ENCODE measurements at places on chromosomes 2 and 18.

DNA sequence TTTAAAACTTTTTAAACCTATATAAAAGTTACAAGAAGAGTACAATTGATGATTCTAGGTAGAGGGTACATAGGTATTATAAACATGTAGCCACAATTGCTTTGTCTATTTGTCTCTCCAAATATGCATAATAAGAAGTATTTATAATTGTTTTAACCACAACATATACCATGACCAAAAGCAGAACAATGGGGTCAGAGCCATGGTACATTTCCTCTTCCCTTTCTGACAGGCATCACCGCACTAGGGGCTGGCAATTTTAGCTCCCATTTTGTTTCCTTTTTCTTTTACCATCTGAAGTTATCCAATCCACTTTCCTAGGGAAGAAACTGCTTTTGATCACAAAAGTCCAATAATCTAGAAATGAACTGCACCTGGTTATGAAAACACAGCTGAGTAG, 49.3 kb downstream of the TMX3 start:
- no peak for DNase-seq

- DNase-seq, result no peak
Measured at GRCh38 chr18:45916302-45916701, 50.8 kb downstream of the EPG5 start.

DNA sequence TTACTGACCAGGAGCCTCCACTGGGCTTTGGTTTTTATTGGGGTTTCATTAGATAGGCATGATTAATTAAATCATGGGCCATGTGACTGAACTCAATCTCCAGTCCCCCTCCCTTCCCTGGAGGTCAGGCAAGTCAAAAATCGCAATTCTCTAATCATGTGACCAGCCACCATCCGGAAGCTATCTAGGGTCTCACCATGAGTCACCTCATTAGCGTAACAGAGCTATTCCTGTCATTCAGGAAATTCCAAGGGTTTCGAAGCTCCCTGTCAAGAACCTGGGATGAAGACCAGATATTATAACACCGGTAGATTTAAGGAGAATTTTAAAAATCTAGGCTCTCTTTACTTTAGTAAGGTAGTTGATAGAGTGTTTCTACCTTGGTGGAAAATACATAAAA, 180.3 kb upstream of the TCF4 start:
- DNase-seq, result no peak

DNA sequence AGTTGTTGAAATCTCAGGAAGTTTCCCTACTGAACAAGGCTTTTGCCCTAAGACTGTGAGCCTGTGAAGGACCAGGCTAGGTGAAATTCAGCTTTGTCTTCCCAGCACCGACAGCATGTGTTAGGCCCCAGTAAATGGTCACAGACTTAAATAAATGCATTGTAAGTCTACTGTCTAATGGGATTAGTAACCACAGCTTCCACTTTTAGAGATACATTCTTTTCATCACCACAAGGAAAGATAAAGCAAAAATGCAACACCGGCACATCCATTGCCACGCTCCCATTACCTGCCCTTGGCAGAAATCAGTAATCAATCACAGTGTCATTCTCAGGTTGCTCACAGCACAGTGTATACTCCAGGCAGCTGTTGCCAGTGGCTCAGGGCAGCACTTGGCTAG, 59.3 kb downstream of the CRACDL start:
- no peak for DNase-seq

GRCh38 chr2:119550856-119551255, 6.6 kb downstream of the CFAP221 start:
- no peak for DNase-seq

- no peak for DNase-seq
Measured at GRCh38 chr2:120873958-120874887, 138.6 kb downstream of the GLI2 start.

Measured in stimulated activated CD4-positive, alpha-beta T cell treated with anti-CD3 and anti-CD28 coated beads, Interleukin-12 subunit alpha, Interleukin-12 subunit beta, amount 100 ng/mL, for 24 hours (primary cell).